AG04450 (cell line): ENCODE measurements at places on chromosomes 4 and X. TPM values are rescaled to one million over a fixed set of nuclear protein-coding genes. Genes with fewer than 3 reads are reported as not detected.

Gene AMELX
- polyA plus RNA-seq = not detected in 2 replicates

Gene MTNR1A
- polyA plus RNA-seq = not detected in 2 replicates

Gene CLDN34
- 0.11 and 0.12 TPM in 2 replicates for polyA plus RNA-seq

Gene CXorf65
- not detected in 2 replicates for polyA plus RNA-seq

Gene RASL11B
- 4.1 and 4.3 TPM in 2 replicates for polyA plus RNA-seq

Gene FMR1
- 16.9 and 22.4 TPM in 2 replicates for polyA plus RNA-seq

Gene DUSP21
- polyA plus RNA-seq = not detected in 2 replicates

Gene CT47B1
- not detected in 2 replicates for polyA plus RNA-seq

- peak; percentile 37 for DNase-seq
Observed at GRCh38 chrX:78092296-78092695, 11.8 kb upstream of the PGK1 start.

DNA sequence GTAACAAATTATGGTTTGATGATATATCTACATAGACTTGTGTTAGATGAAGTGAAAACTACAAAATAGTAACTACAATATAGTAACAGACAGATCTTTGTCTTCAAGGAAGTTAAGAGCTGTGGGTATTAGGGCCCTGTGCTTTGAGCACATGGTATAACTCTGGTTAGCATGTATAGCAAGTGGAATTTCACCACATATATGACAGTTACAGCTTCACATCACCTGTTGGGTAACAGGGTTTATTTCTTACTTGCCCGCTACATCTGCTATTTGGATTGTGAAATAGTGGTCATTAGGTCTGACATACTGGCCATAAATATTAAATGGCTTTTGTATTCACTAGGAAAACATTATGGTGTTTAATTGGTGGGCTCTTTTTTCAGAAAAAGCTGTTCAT lies 20.2 kb downstream of the OFD1 start:
- DNase-seq = no peak

DNA sequence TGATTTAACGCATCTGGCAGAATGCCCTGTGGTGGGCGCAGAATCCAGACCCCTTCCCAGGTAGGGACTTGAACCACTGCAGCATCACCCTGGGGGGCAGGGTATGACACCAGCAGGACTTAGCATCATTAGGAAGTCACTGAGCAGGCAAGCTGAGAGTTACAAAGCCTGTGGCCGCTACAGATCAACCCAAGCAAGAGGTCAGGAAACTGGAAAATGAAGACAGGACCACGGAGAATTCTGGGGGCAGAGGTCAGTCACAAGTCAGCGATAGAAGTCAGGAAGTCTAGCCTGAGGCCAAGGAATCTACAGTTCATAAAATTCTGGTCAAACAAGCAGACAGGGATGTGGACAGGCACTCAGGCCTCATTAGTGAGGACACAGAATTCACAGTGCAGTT lies 108.4 kb downstream of the CHIC2 start:
- no peak for DNase-seq

GRCh38 chr4:144732584-144733428 lies 86.8 kb downstream of the HHIP start:
- no peak for DNase-seq

GRCh38 chr4:2059726-2060602 lies 837 bp downstream of the NAT8L start:
- no peak for DNase-seq

DNA sequence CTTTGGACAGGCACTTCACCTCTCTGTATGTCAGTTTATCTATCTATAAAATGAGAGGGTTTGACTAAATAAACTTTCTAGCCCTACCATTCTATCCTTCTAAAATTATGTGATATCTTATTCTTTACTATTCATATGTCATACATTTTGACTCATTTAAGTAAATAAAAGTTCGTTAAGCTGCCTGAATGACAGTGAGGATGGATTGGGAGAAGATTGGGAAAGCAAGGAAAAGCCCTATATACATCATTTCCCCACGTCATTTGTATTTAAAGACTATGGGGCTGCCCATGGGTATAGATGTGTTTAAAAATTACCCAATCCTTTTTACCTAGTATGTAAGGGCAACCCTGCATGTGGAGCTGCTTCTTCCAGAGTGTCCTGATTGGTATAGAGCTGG lies 5.3 kb downstream of the SLC16A2 start:
- no peak for DNase-seq

- no peak for DNase-seq
Observed at GRCh38 chr4:114668577-114668976, 70.0 kb downstream of the UGT8 start.

DNA sequence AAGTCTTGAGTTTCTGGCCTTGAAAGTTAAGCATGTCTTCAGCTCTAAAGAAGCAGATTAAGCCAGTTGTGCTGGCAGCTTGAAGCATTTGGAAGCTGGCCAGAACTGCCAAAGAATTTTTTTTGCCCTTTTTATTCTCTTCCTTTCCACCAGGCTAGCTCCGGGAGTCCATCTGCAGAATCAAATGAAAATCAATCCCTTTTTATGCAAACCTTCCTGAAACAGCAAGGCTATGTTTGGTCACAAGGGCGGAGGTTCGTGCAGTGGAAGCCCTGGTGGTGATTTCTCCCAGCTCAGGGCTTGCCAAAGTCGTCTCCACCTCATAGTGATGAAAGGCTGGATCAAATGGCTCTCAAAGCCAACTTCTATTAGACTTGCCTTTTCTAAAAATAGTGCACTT lies 21.6 kb upstream of the C4orf54 start:
- no peak for DNase-seq

- peak; percentile 71 for DNase-seq
Observed at GRCh38 chrX:45769761-45770582, 569.3 kb upstream of the DIPK2B start.

DNA sequence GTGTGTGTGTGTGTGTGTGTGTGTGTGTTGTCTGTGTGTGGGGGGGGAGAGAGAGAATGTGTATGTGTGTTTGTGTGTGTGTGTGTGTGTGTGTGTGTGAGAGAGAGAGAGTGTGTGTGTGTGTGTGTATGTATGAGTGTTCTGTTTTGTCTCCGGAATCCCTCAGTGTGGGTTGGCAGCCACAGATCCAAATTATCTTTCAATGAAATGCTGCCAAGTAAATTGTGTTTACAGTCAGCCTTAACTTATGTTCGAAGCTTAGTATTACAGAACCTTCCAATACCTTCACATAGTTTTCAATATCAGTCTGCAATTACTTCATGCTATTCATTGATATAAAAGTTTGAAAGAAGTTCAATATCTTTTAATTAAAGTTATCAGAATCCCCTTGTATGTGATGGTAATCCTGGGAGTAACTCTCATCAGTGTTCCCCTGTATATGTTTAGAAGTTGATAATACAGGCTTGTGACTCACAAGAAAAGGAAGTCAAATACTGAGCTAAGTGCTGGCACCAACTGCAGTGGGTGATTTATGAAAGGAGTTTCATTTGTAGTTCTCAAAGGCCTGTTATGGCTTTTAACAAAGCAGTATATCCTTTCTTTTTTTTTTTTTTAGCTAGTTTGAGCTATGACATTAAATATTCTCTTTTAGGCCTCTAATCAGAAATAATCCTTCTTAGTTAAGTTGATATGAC lies 51.6 kb upstream of the HTR2C start:
- DNase-seq = no peak

DNA sequence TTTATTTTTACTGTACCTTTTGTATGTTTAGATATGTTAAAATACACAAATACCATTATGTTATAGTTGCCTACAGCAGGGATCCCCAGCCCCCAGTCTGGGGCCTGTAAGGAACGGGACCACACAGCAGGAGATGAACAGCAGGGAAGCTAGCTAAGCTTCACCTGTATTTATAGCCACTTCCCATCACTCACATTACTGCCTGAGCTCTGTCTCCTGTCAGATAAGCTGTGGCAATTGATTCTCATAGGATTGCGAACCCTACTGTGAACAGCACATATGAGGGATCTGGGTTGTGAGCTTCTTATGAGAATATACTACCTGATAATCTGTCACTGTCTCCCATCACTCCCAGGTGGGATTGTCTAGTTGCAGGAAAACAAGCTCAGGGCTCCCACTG lies 73.9 kb downstream of the BMPR1B start:
- no peak for DNase-seq

DNA sequence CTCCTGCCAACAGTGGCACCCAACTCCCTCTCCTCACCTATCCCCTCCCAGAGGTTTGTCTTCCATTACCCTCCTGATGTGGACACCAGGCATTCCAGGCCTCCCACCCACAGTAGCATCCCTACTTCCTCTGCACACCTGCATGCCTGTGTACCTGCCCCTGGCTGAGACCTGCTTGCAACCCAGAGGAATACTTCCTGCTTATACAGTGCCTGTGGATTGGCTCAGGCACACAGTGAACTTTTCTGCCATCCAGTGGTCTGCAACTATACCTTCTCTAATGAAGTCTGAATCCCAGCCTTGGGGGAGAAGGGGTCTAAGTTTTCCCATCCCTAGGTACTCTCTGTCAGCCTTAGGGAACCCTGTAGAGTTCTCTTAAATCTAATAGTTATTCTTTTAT lies 169.9 kb downstream of the IQCM start:
- no peak for DNase-seq

DNA sequence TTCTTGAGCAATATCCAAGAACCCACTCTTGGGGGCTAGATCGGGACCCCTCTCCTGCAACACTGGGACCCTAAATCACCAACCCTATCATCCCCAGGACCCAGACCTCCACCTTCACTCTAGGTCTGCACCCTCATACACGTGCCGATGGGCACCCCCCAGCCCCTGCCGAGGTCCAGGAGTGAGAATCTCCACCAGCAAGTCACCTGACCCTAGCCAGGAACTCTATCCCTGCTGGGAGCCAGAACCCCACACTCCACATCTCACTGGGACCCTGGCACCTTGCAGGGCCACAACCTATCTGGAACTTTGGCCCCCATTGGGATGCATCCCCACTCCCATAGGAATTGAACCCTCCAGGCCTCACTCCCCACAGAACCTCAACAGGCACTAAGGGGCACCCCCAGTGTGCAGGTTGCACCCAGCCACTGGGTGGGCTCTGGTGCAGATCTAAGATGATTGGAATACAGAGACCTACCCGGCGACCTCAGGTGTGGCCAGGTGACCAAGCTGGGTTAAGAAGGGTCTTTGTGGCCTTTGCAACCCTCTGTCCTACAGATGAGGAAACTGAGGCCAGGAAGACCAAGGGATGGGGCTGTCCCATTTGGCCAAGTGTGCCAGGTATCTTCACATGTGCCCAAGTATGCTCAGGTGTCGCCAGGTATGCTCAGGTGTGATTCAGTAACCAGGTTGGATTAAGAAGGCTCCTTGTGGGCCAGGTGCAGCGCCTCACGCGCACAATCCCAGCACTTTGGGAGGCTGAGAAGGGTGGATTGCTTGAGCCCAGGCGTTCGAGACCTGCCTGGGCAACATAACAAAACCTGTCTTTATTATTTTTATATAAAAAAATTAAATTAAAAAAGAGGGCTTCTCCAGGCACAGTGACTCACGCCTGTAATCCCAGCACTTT lies 3.1 kb upstream of the DHRSX start:
- DNase-seq = no peak

- no peak for DNase-seq
Observed at GRCh38 chr4:172777729-172778431, 390.7 kb upstream of the GALNT7 start.

DNA sequence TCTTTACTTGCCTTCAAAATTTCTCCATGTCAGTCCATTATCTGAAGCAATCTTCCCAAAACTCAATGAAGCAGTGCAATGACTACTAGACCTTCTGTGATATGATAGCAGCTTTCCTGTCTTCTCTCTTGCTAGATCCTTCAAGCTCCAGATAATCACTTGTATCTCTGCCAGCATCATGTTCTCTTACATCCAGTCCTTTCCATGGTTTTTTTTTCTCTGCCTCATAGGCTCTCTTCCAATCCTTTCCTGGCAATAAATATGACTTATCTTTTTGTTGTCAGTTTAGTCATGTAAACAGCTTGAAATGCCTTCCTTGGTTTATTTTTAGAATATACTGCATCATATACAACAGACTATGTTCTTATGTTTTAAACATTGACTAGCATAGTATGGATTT lies 193.5 kb downstream of the CFAP299 start:
- no peak for DNase-seq

DNA sequence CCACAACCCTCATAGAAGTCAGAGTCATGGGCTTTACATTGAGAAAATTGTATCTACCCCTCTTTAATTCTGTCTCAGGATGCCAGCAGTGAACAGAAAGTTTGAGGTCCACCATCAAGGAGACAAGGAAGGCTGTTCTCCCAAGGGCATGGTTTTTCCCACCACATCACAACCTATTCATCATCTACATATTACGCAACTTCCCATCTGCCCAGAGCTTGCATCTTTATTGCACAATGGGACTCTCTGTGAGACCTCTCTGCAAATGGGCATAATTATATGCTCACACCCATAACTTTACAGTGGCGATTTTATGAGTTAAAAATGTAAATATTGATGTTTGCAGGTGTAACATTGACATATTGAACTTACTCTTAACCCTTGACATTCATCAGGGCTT lies 38.9 kb downstream of the PAGE2 start:
- no peak for DNase-seq

- DNase-seq = no peak
Observed at GRCh38 chr4:79236785-79237184, 89.1 kb downstream of the NAA11 start.

DNA sequence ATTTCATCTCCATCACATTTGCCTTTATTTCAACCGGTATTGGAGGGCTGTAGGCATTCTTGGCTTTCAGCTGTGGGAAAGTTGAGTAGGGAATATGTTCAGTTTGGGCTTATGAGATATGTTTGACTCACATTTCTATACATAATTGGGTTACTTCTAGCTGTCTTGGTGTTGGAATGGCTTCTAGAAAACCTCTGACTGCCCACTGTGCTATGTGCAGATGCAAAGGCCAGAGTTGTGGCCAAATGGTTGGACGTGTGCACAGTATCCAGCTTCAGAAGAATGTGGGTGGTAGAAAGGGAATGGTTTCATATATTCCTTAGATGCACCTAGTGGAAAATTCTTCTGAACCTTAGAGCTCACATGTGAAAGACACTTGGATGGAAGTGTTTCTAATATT lies 92.6 kb upstream of the H2AZ1 start:
- DNase-seq = no peak

GRCh38 chr4:173367285-173367684 lies 3.5 kb upstream of the SAP30 start:
- DNase-seq = no peak

DNA sequence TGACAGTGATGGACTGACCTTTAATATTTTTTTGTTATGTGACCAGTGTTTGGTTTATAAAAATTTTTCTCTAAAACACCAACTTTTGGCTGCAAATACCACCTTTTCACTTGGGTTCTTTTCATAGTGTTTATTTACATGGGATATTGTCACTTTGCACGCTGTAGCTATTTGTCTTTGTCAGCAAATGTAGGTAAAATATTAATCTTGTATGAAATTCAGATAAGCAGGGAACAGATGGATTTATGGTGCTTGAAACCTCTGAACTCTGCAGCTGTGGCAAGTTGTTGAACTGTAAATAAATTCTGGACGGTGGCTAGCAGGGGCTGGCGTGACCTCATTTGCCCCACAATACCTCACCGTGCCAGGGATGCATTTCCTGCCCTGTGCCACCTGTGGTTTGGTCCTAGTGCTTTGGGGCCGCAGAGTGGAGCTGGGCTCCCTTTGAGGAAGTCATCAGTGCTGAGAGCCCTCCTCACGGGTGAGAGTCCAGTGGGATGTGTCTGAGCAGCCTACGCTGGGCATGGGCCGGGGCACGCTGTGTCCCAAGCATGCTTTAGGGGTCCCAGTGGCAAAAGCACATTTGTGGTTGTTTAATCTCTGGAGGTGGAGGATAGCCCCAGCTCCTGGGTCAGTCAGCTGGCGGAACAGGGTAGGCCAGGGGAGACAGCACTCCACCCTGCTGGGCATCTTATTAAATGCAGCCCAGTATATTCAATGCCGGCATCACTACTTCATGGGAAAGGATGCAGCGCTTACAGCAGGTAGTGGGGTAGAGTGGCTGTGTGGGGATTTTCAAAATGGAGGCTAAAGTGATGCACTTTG lies 108.6 kb downstream of the TBL1X start:
- no peak for DNase-seq
